Naive thymus-derived CD8-positive, alpha-beta T cell (primary cell): ENCODE measurements at places on chromosomes 11 and 22. TPM values are rescaled to one million over a fixed set of nuclear protein-coding genes. Genes with fewer than 3 reads are reported as not detected.

GRCh38 chr22:37059876-37060449, 8.4 kb downstream of the KCTD17 start:
- no peak for DNase-seq

- no peak for DNase-seq
Observed at GRCh38 chr11:75689863-75690609, 21.2 kb upstream of the MAP6 start.

GRCh38 chr22:44378380-44378779, 65.6 kb upstream of the SHISAL1 start:
- DNase-seq: no peak

The ATXN10 gene
- 96.0 TPM for polyA plus RNA-seq

DNA sequence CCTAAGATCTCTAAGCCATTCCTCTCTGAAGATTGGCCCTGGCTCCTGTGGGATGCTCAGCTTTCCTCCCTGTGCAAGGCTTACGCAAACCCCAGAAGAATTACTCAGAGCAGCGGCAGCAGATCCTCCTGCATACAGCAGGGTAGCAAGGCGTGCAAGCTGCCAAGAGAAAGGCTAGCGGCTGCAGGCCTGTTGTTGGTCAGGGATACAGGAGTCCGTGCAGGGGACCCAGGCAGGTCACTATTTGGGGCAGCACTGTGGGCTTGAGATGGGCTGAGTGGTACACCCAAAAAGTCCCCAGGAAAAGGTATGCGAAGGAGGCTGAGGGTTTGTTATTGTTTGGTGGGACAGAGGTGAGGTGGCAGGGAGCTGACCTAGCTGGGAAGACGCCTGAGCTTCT, 1.5 kb downstream of the GLB1L2 start:
- no peak for DNase-seq

- DNase-seq: no peak
Observed at GRCh38 chr11:69166218-69167115, 10.7 kb downstream of the SMIM38 start.

- DNase-seq: no peak
Observed at GRCh38 chr11:123371506-123372297, 58.4 kb upstream of the GRAMD1B start.

DNA sequence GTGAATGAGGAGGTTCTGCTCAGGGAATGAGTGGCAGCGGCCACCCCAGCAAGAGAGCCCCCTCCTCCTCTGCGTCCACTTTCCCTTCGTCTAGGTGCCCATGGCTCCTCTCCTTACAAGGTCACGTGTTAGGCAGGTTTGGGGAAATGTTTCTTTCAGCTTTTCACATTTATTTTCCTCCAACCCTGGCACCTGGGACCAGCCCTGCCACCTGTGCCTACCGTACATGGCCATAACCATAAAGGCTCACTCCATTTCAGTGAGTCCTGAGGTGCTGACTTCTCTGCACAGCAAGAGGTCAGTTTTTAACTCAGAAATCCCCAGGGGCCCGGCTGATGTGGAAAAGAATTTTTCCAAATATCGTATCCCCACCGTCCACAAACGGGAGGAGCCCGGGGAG, 71.2 kb downstream of the FLI1 start:
- DNase-seq: no peak

DNA sequence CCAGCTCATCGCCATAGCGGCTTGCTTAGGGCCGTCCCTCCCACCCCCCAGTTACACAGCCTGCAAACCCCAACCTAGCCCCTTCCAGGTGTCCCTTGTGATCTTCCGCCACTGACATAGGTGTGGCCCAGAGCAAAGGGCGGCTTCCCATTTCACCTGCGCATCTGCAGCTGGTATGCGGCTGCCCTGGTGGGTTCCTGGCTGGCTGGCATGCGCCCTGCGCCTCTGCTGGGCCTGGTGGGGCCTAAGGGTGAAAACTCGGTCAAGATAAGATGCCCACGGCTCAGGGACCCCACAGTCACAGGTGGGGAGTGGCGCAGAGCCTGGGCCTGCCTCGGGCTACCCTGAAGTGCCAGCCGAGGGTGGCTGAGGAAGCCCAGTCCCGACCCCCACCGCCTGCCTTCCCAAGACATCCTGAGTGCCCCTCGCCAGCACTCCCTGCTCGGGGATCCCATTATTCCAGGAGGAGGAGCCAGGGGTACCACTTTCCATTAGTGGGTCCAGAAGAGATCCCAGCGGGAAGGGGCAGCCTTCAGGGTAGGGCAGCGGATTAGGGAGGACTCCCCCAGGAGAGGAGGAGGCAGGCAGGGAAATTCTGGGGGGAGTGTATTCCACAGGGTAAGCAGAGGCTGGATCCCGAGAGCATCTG, 36.9 kb upstream of the KCNQ1OT1 start:
- DNase-seq: no peak

- no peak for DNase-seq
Observed at GRCh38 chr11:90593099-90593498, 370.2 kb upstream of the CHORDC1 start.

The OR5AP2 gene
- not detected for polyA plus RNA-seq

The CDC42BPG gene
- polyA plus RNA-seq: 0.09 TPM

- DNase-seq: no peak
Observed at GRCh38 chr11:17159441-17159840, 48.3 kb downstream of the PIK3C2A start.

The MFRP gene
- polyA plus RNA-seq: not detected

GRCh38 chr11:61613051-61613450, 32.2 kb upstream of the SYT7 start:
- no peak for DNase-seq

The MS4A5 gene
- polyA plus RNA-seq: not detected

DNA sequence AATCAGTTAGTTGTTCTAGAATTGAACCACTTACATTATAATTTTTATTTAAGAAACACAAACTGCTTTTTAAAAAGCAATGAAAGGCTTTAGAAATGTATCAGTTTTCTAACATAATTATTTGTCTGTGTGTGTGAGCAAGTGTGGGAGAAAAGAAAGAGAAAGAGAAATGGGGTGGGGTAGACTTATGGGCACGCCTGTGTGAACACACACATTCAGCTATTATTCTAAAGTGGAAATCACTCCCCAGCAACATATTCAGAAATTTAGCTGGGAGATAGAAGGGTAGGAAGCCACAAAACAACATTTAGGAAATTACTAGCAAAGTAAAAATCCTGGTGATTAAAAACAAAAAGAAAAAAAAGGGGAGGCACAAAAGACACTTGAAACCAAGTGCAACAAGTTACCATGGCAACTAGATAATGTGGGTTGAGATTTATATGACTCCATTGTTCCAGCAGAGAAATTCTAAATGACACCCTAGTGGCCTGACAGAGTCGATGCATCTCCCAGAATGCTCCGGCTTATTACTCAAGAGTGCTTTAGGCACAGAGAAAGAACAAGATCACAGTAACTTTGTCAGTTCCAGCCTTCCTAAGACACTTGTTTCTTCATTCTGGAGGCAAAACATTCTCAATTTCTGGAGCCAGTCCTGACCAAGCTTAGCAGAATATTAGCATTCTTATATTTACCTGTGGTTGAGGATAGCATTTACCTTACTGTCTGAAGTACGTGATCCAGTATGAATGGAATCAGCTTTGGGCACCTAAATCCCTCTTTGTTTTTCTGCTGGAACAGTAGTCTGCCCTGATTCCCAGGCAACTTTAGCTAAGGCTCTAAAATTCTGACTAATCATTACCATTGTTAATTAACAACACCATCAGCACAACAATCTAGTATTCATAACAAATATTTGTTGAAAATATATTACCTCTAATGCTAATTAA, 444.4 kb downstream of the DLG2 start:
- no peak for DNase-seq

GRCh38 chr11:95827696-95828095, 37.4 kb downstream of the CEP57 start:
- DNase-seq: no peak

DNA sequence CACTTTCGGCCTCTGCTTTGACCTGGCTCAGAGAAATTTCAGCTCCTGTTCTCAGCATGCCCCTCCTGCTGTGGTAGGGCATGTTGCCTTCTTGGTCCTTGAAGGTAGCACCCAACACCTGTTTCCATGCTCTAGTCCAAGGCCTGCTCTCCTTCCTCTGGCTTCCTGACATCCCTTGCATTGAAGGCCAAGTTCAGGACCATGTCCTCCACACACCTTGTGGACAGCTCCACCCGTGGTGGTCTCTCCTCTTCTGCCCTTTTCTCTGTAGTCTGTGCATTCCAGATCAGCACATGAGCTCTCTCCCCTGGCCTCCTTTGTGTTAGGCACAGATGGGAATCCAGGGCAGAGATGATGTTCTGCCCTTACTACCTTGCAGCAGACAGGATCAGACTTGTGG, 225.3 kb downstream of the ADAMTS15 start:
- DNase-seq: no peak
